ENCODE measurements at places on chromosomes 7 and 10.

DNA sequence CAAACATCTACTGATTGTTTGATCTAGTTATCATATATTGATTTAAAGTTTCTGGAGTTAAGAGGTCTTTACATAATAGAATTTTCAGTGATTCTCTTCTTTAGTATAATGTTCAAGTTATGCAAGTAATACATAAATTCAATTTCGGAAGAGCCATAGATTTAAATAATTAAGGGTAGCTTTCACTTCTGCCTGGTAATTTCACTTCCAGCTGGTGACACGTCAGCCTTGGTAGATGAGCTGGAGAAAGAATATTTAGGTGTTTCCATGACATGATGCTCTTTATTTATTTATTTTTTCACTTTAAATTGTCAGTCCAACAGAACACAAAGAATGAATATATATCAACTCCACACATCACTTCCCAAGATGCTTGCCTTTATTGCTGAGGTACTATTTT is 5.2 kb upstream of the OTUD1 start:
- no peak for DNase-seq

GRCh38 chr7:16739863-16740622 is 13.5 kb upstream of the TSPAN13 start:
- DNase-seq = peak; percentile 92

GRCh38 chr7:84013616-84014240 is 180.9 kb downstream of the SEMA3A start:
- no peak for DNase-seq

DNA sequence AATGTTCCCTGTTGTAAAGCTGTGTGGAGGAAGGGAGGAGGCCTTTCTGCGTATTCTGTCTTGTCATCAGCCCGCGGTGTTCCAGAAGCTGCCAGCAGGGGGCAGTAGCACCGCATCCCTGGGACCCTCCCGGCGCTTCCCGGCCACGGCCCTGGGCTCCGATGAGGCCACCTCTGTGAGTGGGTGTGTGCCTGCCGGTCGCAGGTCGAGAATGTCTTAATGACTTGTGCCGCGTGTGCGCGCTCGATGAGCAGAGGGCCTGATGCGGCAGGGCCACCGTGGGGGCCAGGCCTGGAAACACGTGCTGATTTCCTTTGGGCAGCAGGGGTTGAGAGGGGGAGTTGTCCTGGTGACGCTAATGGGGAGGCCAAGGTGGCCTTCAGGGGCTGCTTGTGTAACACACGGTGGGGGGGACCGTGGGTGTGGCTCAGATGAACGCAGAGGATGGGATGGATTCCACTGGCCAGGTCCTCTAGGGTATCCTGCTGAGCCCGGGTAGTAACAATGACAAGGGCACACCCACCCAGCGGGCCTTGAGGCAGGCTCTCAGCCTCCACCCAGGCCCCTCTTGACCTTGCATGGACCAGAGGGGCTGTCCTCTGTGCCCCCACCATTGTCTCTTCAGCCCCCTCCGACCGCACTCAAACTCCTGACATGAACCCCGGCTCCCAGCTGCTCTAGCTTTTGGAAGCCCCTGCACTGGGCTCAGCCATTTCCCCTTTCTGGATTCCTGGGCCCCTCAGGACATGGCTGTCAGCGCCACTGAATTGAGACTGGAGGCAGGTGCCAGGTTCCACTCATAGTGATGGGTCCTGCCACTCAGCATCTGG is 135.9 kb upstream of the PODXL start:
- peak; percentile 71 for DNase-seq

GRCh38 chr7:77202481-77202976 is 2.9 kb upstream of the FGL2 start:
- no peak for DNase-seq

- no peak for DNase-seq
Observed at GRCh38 chr10:116625845-116626244, 5.1 kb downstream of the PNLIPRP2 start.

DNA sequence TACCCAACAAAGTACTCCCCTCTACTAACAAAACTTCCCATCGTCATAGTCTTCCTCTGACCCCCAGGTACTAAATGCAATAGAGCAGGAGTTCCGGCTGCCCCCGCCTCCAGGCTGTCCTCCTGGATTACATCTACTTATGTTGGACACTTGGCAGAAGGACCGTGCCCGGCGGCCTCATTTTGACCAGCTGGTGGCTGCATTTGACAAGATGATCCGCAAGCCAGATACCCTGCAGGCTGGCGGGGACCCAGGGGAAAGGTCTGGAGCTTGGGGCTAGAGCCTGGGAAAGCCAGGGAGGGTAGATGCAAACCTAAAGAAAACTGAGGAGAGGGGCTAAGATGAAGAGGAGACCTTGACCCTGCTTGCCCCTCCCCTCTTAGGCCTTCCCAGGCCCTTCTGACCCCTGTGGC is 15.3 kb downstream of the EPHB6 start:
- no peak for DNase-seq

GRCh38 chr7:4472728-4473127 is 209.4 kb upstream of the FOXK1 start:
- no peak for DNase-seq
